ENCODE measurements at places on chromosomes 2 and 18. TPM values are rescaled to one million over a fixed set of nuclear protein-coding genes. Genes with fewer than 3 reads are reported as not detected.

Gene CIB4
- total RNA-seq: not detected

Gene RIT2
- total RNA-seq: not detected

Gene ANKRD30BL
- not detected for total RNA-seq

Gene SP140L
- 9.0 TPM for total RNA-seq

Gene MAL
- total RNA-seq: not detected

GRCh38 chr2:205747829-205748386 lies 65.6 kb downstream of the NRP2 start:
- peak; percentile 90 for DNase-seq

DNA sequence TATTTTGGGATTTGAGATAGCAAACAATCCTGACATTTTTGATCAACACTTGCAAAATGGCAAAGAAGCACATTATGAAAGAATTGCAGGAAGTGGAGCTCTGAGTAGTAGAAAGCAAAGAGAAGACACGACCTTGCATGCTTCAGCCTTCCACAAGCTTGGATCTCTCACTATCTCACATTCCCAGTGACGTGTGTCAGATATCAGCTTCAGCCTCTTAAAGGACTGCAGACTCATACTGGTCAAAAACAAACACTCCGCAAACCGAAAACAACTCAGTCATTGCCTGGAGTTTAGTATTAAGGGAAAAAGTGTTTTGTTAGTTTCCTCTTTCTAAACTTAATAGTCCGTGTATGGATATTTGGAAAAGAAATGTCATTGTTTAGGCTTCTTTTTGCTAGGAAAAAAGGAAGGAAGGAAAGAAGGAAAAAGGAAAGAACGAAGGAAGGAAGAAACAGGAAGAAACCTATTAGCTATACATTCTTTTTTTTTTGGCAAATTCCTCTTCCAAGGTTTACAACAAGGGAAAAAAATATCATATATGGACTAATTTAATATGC lies 32.6 kb upstream of the SLC40A1 start:
- peak; percentile 70 for DNase-seq

GRCh38 chr2:97718051-97718882 lies 4.9 kb downstream of the ZAP70 start:
- DNase-seq: no peak

DNA sequence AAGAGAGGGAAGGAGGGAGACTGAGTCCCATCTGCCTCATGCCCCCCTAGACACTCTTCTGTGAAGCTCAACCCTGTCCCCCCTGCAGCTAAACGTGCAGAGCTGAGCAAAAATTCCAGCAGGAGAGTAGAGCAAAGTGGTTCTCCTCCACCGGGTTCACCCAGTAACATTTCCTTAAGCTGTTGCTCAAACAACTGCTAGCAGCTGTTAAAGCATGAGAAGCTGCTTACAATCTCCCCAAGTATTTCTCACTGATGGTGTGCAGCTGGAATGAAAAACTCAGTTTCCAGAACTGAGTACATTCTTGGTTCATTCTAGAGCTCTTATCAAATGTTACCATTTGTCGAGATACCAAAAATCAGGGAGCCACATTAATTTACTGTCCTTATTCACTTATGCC lies 92.3 kb downstream of the STK39 start:
- no peak for DNase-seq

GRCh38 chr2:42663106-42663780 lies 94.8 kb downstream of the MTA3 start:
- DNase-seq: peak; percentile 67

DNA sequence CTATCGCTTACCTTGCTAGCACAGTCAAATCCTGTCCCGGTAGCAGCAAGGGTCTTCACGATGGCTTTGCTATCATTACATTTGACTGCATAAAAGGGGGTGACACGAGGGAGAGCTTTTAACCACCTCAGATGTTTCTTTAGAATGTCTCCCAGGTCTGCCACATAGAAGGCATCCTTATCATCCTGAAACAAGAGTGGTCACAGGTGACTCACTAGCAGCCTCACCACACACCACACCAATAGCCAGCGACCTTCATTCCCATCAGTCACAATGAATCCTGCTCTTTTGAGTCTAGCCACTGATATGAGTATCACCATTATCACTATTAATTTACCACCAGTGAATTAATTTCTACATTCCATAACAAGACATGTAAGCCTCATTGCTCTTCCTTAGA lies 3.7 kb downstream of the ODC1 start:
- DNase-seq: no peak

DNA sequence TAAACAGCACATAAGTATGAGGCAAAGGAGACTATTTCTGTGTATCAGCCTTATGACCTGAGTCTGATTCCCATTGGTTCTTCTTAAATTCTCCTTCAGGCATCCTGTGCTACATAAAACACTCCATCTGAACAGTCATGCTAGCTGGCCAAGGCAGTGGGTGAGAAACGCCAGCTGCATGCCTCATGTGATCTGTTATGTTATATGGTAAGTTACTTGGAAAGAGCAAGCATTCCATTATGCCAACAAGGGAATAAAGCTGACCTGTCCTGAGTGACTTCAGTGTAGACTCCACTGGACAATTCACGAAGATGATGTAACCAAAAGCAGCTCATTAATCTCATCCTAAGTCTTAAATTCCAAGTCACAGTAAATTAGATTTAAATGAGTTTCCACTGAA lies 216.5 kb upstream of the FN1 start:
- peak; percentile 82 for DNase-seq

GRCh38 chr18:75169411-75169810 lies 39.5 kb downstream of the PTGR3 start:
- no peak for DNase-seq

DNA sequence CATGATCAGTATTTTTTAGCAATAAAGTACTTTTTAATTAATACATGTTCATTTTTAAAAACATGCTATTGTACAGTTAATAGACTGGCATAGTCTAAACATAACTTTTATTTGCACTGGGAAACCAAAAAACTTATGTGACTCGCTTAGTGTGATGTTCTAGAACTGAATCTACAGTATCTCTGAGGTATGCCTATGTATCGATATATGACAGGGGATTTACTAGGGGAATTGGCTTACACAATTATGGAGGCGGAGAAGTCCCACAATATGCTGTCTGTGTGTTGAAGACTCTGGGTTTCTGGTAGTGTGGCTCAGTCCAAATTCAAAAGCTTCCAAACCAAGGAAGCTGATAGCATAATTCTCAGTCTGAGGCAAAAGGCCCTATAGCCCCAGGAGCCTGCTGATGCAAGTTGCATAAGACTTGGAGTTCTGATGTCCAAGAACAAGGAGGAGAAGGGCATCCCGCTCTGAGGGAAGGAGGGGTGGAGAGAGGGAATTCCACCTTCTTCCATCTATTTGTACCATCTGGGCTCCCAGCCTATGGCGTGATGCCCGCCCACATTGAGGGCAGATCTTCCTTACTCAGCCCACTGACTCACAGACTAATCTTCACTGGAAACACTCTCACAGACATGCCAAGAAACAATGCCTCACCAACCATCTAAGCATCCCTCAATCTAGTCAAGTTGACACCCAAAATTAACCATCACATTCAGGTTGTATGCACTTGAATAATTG lies 27.5 kb downstream of the ZNF638 start:
- peak; percentile 85 for DNase-seq

GRCh38 chr2:96985181-96985945 lies 1.0 kb downstream of the FAM178B start:
- DNase-seq: no peak

Measured in RPMI7951 (cell line).